ENCODE measurements at places on chromosomes 16 and 17.

DNA sequence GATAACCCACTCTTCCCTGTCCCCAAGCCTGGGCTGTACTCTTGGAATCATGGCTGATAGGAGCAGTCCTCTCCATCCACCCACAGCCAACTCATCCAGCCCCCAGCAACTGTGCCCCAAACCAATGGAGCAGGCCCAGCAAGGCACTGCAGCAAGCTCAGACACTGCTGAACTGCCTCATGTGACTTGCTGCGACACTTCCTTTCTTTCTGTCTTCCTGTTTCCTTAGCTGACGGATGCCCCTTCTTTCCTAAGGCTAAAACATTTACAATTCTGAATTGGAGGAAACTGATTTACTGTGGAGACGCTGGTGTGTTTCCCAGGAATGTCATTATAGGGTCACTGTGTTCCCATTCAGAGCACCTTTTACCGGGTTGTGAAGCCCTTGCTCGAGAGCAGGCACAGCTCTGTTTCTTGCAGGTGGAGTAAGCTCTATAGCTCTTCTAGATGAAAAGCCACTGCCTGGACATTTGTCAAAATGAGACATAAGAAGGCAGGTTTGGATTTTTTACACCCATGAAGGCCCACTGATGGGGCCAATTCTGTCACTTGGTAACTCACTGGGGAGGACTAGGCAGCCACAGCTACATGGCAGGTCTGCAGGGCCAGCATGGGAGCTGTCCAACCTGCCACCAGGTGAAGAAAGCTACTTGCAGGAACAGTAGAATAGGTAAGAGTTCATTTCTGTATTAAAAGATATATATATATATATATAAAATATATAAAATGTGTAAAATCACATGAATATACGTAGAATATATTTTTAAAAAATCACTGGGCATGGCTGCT is 27.4 kb downstream of the TMEM11 start:
- DNase-seq = no peak

DNA sequence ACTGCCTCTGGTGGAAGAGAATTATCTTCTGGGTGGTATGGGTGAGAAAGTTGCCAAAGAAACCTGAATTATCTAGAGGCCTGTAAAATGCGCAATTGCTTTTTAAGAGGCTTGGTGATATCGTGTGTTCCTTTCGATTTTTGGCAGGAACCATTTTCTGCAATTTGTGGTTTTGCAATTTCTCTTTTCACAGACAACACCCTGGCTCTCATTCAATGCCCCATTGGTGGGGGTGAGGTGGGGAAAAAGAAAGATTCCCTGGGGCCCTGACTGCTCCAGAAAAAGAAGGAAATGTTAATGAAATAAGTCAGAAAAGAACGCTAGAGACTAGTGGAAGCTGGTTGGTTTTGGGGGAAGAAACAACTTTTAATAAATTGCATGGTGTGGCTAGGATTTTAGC is 77.4 kb downstream of the ANKFN1 start:
- no peak for DNase-seq

DNA sequence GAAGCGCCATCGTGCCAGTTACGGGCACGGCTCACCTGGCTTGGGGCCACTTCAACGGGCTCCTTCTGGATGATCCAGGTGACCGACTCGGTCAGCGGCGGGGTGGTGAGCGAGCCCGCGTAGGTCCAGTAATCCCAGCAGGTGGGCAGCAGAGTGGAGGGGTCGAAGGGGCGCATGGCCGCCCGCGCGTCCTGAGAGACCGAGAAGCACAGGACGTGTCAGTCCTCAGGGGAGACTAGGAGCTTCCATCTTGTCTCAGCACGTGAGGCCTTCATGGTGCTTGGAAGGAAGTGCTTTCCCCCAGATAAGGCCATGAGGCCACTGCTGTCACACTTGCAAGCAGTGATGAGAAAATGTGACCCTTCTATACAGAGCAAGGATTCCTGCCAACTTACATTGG is 22.5 kb upstream of the SLC7A5 start:
- DNase-seq = no peak

GRCh38 chr17:41835800-41836549 is at the start of gene NT5C3B:
Gene NT5C3B, minus strand, starts transcription at chr17:41836232. Its CDS starts 39 bp downstream, at chr17:41836193.
- peak; percentile 56 for DNase-seq

DNA sequence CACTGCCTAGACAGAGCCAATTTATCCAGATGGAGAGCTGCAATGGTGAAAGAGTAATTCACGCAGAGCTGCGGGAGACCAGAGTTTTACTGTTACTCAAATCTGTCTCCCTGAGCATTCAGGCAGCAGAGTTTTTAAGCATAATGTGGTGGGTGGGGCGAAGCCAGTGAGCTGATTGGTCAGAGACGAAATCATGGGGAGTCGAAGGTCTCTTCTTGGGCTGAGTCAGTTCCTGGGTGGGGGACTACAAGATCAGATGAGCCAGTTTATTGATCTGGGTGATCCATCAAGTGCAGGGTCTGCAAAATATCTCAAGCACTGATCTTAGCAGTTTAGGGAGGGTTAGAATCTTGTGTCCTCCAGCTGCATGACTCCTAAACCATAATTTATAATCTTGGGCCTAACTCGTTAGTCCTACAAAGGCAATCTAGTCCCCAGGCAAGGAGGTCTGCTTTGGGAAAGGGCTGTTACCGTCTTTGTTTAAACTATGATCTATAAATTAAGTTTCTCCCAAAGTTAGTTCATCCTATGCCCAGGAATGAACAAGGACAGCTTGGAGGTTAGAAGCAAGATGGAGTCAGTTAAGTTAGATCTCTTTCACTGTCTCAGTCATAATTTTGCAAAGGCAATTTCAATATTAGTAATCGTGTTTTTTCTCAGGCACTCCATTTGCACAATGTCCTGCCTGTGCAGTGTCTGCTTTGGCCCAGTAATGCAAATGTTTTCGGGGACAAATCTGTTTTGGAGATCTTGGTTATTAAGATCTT is 27.0 kb downstream of the PIGL start:
- no peak for DNase-seq

DNA sequence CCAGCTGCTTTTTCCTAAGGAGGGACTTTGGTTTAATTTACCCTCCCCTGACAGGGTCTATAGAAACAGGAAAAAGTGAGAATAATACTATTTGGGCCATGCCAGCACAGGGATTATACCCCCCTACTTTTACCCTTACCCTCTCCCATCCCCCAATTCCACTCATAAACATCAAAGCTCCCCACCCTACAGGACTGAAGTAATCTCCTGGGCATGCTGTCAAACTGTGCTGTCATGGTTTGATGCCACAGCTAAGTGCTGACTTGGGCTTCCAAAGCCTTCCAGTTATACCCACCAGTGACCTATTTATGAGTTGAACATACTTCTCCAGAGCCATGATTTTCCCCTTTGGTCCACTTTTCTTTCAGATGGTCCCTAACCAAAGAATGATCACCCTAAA is 12.8 kb downstream of the PHF12 start:
- no peak for DNase-seq

- DNase-seq = no peak
Measured at GRCh38 chr16:47777220-47777619, 316.1 kb downstream of the PHKB start.

DNA sequence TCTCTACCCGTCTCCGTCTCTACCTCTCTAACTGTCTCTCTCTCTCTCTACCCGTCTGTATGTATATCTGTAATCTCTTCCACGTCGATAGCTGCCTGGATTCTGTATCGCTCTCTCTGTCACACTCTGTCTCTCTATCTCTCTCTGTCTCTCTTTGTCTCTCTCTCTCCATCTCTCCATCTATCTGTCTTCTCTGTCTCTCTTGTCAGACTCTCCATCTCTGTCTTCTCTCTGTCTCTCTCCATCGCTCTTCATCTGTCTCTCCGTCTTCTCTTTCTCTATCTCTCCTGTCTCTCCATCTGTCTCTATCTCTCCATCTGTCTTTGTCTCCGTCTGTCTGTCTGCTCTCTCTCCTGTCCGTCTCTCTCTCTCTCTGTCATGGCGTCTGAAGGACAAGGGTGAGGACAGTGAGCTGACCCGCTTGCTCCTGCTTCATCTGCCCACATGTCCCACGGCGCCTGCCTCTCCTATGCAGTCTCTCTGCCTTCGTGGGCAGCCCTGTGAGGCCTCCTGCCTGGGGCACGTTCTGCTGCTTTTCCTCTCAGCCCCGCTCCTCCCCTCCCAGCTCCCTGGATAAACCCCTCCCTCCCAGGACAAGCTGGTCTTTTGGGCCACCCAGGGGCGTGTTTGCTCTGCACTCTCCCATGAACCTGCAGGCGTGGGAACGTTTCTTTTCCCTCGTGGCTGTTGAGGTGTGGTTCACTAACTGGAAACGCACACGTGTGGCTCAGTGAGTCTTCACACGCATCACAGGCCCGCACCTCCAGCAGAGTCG is 18.9 kb downstream of the ACSF3 start:
- no peak for DNase-seq

DNA sequence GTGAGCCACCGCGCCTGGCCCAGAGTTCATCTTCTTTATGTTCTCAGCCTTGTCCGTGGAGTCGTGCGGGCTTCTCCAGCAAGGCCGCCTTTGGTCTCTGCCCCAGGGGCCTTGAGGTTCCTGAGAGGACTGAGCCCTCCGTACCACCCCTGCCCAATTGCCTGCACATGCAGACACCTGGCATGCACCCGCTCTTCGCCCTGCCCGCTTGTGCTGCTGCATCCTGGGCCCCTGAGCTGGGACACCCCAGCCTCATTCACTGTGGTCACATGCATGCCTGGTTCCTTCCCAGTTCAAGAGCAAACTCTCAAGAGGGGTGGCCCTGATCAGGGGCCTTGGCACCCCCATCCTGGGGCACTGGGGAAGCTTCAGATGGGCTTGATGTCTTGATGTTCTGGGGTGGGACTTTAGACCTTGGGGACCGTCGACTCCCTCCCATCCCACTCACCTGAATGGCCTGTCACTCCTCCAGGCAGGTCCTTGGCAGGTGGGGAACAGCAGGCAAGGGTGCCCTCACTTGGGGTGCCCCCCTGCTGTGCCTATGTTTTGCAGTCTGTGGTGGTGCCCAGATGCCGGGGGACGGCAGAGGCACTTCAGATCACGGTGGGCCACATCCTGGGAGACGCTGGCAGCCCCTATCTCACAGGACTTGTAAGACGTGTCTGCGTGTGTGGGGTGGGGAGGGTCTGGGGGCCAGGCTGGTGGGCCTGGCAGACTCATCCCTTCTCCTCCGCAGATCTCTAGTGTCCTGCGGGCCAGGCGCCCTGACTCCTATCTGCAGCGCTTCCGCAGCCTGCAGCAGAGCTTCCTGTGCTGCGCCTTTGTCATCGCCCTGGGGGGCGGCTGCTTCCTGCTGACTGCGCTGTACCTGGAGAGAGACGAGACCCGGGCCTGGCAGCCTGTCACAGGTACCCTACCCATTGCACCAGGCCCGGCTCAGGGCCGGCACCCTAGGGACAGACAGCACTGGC is 12.7 kb upstream of the SPNS2 start:
- DNase-seq = no peak

GRCh38 chr16:48536614-48537200 is 73.3 kb downstream of the N4BP1 start:
- no peak for DNase-seq

GRCh38 chr17:49787884-49788477 is 500 bp upstream of the KAT7 start:
- DNase-seq = peak; percentile 16

GRCh38 chr17:57986841-57987580 is 1.0 kb downstream of the VEZF1 start:
- DNase-seq = peak; percentile 42

GRCh38 chr16:28010671-28011070 is 52.8 kb downstream of the GSG1L start:
- DNase-seq = no peak

DNA sequence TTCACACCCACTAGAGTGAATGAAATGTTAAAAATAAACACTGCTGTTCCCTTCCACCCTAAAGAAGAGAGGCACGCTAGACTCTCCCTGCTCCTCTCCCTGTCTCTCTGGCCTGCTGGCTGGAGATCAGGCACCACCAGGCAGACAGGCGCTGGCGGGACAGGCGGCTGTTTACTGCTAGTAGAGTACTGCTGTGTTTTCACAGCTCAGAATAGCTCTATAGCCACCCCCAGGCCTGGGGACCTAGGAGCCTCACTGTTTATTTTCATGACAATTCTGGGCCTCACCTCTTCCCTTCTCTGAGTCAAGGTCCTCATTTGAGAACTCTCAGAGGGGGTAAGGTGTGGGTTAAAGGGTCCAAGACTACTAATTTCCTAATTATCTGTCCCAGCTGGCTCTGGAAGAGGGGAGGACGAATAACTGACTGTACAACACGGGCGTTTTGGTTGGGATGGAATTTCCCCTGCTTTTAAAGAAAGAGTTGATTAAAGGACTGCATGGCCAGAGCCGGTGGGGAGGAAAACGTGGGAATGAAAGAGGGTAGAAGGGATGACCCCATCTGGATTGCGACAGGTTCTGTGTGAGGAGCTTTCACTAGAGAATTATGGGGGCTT is 9.0 kb upstream of the G6PC1 start:
- DNase-seq = no peak

DNA sequence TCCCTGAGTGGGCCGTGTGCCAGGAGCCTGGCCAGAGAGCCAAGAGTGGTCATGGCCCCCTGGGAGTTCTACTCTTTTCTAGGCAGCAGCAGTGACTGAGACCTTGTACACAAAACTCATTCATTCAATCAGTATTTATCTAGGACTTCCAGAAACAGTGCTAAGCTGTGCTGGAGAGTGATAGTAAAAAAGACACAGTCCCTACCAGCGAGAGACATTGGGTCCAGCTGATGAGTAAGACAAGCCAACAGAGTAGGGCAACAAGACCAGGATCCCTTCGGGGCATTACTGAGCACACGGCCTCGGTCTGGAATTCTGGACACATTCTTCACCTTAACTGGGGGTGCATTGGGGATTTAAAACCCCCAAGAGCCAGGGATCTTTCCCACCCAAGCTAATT is 20.2 kb downstream of the CBX4 start:
- DNase-seq = no peak

DNA sequence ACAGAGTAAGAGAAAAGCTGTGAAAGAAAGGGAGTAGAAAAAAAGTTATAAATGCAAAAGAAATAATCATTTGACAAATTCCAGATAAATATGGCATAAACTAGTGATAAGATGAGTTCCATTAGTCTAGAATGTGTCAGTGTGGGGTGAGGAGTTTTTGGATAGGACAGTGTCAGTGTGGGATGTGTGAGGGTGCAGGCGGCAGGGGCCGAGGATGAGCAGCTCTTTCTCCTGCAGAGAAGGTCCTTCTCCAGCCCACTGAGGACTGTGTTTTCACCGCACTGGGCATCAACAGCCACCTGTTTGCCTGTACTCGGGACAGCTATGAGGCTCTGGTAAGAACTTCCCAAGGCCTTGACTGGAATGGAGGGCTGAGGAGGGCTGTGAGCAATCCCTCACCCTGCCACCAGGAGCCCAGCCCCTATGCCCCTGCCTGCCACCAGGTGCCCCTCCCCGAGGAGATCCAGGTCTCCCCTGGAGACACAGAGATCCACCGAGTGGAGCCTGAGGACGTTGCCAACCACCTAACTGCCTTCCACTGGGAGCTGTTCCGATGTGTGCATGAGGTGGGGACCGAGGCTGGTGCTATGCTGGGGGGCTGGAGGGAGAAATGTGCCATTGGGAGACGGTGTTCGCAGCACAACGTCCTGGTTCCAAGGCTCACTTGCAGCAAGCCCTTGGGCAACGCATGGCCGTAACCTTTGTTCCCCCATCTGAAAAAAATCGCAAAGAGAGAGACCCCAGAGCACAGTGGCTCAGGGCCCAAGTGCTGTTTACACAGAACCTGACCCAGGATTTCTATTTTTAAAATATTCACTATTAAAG is 13.1 kb downstream of the RAPGEFL1 start:
- no peak for DNase-seq

Measured in neural crest cell (in vitro differentiated cells).